ENCODE measurements at places on chromosomes 4 and X. TPM values are rescaled to one million over a fixed set of nuclear protein-coding genes. Genes with fewer than 3 reads are reported as not detected.

Gene DIPK2B
- not detected for total RNA-seq

Gene EIF4E
- 155 TPM for total RNA-seq

- DNase-seq: no peak
These were observed 573.6 kb downstream of the ADGRL3 start for GRCh38 chr4:61773655-61774245.

GRCh38 chr4:187477224-187477623, 518.3 kb upstream of the ZFP42 start:
- no peak for DNase-seq

DNA sequence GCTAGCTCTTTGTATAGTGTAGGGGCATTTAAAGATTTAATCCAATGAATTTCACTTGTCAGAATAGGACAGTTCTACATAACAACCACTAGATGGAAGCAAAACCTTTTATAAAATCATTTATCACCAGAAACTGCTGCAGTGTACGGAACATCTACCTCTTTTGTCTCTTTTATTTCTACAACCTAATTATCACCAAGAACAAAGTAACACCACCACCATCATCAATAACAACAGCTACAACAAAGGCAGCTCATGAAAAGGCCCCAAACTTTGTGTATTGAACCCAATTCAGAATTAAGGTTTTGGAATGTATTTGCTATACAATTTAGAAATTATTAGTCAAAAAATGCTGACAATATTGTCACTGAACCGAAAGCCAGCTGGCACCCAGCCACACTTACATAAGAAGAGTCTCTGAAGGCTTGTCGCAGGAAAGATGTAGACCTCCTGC, 260.9 kb upstream of the RPS6KA3 start:
- no peak for DNase-seq

GRCh38 chr4:69970071-69970470, 4.5 kb upstream of the CSN2 start:
- no peak for DNase-seq

DNA sequence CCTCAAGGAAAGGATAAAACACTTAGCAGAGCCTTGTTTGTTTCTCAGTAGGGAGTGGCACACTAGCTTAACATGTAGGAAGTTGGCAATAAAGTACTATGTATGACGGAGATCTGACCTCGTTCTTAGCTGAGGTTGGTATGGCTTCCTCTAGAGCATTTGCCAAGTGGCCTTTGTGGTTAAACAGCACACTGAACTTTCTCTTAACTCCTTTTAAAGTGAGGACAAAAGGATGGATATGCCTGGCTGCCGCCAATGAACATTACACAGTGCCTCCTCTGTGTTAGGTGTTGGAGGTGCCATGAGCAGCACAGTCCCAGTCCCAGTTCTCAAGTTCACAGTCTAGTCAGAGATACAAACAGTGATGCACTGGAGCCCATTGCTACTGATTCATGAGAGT, 54.4 kb downstream of the VGLL1 start:
- DNase-seq: no peak
